Fibroblast of pulmonary artery (primary cell): ENCODE measurements at places on chromosomes 2 and 18.

- DNase-seq: peak; percentile 54
Measured at GRCh38 chr2:212032032-212032431, 506.6 kb downstream of the ERBB4 start.

DNA sequence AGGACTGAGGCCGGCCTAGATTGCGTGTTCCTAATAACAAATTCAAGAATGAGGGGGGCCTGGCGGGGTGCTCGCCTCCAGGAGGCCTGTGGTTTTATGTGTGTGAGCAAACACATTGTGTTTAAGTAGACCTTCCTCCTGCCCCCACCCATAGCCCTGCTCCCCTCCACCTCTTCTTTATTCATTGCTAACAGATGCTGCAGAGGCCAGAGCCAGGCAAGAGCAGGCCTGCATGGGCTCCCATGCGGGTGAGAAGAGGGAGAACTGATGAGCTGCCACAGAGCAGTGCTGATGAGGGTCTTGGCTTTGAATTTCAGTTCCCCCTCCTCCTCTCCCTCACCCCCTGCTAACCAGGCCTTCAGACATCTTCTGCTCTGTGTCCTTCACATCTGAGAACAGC lies 154.6 kb downstream of the OSR1 start:
- no peak for DNase-seq

- DNase-seq: no peak
Measured at GRCh38 chr2:9592699-9593098, 37.1 kb upstream of the ADAM17 start.

DNA sequence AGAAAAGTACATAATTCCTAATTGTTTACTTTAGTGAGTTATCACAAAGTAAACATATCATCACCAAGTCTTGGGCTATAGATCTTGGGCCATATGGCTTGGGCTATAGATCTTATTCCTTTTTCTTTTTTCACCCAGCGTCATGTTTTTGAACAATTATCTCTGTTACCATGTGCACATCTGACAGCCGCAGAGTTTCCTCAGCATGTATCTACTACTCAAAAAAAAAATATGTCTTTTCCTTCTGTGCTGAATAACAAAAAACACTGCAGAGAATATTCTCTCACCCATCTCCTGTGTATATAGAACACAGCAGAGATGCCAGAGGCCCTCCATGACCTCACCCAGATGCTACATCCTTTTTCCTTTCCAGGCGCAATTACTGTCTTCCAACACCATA lies 76.2 kb upstream of the MYO3B start:
- DNase-seq: no peak

DNA sequence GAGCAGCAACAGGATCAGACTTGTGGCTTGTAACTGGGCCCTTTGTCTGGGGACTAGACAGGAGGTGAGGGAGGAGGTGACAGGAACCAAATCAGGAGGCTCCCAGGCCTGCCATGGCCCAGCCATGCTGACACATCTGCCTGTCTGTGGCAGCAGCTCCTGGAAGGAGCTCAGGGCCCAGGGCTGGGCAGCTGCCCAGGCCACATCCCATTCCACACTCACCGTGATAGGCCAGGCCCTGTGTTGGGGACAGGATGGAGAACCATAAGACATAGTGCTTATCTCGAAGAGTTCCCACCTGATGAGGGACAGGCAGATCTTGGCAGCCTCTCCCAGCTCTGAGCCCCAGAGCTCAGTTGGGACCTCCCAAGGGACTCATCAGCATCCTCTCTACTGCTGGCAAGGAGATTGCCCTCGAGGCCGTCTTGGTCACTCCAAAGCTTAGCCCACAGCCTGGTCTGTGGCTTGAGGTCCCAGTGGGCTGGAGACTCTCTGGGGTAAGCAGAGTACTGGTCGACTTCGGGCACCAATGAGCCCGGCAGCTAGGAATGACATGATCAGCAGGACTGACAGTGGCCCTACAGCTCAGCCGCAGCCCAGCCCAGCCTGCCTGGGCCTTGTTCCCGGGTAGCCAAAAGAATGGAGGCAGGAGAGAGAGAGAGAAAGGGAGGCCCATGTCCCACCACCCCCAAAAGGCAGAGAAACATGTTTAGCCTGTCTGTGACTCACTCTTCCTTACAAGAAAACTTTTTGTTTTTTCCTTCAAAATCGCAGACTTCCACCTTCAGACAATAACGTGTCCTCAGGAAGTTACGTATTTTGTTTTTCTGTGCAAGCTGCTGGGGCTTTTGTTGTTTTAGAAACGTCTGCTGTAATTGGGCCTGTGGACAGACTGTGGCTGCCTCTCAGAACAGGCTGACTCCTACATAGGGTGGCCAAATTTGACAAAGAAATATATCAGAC lies 82.1 kb downstream of the HS1BP3 start:
- peak; percentile 93 for DNase-seq

DNA sequence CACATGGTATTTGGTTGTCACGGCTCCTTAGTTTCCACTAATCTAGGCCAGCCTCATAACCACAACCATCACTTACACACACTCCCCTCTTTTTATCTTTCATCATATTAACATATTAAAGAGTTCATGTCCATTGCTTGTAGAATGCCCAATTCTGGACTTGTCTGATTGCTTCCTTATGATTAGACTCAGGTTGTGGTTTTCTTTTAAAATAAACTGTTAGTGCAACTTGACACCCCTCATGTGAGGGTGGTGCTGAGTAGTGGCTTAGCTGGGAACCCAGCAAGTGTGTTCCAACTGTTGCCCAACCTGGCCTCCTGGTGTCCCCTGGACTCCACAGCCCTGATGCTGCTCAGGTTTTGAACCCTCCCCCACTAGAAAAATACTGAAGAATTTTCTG lies 20.1 kb upstream of the CD207 start:
- DNase-seq: no peak

DNA sequence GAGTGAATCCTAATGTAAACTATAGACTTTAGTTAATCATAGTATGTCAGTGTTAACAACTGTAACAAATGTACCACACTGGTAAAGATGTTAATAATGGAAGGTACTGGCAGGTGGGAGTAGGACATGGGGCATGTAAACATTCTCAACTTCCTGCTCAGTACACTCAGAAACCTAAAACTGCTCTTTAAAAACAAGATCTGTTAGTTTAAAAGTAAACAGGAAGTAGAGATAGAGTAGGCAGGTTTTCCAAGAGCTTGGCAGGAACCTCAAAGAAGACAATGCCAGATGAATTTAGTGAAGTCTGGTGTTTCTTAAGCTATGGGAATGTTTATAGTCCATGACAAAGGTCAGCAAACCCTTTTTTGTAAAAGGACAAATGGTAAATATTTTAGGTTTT lies 46.6 kb downstream of the CCDC138 start:
- DNase-seq: peak; percentile 43

DNA sequence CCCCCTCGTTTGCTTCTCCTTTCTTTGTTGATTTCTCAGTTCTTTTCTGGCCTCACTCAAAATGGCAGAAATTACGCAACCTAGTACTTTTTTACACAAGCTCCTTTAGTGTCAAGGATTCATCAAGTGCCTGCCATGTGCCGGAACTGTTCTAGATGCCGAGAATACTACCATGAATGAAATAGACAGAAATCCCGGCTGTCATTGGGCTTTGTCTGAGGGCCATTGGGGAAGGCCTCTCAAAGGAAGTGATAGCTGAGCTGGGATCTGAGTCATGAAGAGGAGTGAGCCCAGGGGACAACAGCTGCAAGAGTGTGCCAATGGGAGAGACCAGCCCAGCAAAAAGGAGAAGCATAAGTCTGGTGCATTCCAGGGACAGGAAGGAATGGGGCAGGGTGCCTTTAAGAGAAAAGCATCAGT lies 34.3 kb upstream of the PPP1CB start:
- peak; percentile 97 for DNase-seq

- no peak for DNase-seq
Measured at GRCh38 chr18:70380915-70381896, 92.4 kb downstream of the SOCS6 start.

- no peak for DNase-seq
Measured at GRCh38 chr2:174177316-174177890, 70.9 kb downstream of the OLA1 start.

DNA sequence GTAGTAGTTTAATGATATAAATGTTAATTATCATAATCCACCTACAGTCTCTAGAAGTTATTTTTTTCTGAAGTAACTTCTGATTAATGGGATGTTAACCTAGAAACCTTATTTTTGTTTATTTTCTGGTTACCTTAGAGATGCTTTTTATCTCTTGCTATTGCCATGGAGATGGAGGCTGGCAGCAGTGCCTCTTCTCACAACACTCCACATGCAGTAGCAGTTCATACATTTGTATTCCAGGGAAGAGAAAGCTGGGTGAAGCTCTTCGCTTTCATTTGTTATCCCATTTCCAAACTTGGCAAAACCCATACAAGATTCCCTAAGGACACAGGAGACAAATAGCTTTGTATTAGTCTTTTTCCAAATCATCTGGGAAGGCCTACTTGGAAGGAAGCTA lies 1794.1 kb upstream of the LRRTM1 start:
- DNase-seq: no peak

DNA sequence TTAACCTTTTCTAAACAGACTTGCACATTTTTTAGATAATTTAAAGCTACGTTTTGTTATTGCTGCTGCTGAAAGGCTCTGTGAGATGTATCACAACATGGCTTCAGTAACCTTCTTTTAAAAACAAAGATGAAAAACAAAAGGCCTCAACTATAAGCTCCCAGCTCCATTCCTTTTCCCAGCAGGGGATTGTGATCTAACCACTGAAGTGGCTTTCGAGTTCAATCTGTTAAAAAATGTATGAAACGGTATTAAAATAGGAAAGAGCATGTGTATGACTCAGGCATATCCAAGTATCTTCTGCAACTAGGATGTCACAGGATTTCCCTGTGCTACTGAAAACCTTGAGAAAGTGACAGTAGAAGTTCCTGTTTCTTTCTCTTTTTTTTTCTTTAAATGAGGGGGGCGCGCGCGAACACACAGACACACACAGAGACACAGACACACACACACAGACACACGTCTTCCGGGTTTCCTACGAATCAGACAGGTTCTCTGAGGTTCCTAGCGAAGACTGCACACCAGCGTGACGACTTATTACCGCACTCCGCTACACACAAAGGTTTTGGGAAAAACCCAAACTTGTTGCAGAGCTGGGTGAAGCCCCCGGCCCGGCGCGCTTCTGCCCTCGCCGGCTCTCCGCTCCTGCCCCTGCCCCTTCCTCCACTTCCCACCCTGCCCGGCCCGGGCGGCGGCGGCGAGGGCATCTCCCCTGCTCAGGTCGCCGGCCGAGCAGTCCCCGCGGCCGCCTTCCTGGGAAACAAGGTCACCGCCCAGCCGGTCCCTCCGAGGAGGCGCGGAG lies 86.8 kb downstream of the RBMS1 start:
- peak; percentile 85 for DNase-seq

DNA sequence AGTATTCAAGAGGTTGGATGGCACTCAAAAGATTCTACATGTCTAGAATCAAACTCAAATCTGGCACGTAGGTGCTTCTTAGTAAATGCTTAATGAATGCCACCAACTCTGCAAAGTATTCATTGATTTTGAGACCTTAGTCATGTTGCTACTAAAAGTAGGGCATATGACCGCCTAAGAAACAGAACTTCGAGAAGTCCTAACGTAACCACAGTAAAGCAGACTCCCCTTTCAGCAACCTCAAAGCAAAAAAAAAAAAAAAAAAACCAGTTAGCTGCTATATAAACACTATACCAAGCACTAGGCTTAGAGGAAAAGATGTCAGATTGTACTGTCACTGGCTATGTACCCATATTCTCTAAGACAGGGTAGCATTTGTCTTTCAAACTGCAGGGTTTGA lies 33.9 kb downstream of the PTCD3 start:
- DNase-seq: no peak

- no peak for DNase-seq
Measured at GRCh38 chr2:1963786-1964185, 219.5 kb upstream of the PXDN start.

DNA sequence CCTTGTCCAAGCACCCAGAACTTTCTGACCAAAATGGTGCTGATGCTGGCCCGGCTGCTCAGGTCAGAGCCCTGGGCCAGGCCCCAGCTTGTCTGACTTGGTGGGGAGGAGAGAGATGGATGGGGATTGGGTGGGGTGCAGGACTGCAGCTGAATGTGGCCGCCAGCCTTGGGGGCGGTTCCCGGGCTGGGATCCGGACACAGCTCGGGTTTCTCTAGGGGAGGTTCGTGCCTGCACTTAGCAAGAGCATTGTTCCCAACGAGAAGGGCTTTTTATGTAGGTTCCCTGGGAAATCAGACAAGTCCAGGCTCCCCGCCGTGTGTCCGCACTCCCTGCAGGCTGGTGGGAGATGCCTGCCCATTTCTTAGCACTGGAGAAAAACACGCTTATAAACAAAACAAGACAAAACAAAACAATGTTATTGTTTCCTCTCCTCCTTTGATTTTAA lies 50.5 kb upstream of the HS6ST1 start:
- peak; percentile 20 for DNase-seq

- DNase-seq: no peak
Measured at GRCh38 chr2:169734169-169734847, 676 bp downstream of the KLHL23 start.

DNA sequence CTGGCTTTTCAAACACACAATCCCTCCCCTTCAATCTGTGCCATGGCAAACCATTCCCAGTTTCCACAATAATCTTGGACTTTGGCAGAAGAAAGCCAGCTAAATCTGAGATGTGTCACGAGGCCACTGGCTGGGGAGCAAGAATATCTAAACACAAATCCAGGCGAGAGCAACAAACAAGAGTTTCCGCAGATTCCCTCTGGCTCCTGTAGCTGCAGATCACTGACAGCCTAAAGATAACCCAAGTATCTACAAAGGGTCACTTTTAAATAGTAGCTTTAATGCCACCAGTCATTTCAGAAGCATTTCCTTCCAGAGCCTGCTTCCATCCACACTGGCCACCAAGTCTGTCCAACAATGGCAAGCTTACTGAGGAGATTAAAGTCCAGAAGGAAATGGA lies 86.9 kb downstream of the ACVR1 start:
- DNase-seq: no peak

DNA sequence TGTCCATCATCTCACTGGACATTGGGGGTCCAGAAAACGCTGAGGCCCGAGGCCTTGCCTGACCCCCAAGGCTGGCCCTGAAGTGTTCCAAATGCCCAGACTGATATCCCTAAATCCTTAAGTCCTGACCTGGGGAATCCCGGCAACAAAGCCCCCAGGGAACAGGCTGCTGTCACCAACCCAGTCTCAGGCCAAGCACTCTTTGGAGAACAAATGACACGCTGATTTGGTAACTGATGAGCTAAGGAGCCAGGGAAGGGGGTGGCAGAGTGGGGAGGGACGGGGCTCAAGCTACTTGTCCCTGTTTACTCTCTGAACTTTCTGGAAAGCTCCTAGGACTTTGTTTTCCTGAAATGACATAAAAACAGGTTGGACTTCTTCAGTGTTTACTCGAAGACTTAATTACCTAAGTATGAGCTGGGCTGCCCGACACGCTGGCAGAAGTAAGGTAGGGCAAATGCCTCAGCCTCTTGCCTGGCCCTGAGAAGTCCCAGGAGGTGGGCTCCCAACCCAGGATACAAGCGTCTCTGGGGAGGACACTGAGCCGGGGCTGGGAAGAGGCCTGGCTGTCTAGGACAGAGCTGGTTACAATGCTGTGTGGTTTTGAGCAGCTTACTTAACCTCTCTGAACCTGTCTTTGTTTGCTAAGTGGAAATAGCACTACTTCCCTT lies 105.5 kb upstream of the GLI2 start:
- DNase-seq: no peak
